Activated CD8-positive, alpha-beta memory T cell treated with anti-CD3 and anti-CD28 coated beads for 4 hours (primary cell): ENCODE measurements at places on chromosomes 13 and 19.

DNA sequence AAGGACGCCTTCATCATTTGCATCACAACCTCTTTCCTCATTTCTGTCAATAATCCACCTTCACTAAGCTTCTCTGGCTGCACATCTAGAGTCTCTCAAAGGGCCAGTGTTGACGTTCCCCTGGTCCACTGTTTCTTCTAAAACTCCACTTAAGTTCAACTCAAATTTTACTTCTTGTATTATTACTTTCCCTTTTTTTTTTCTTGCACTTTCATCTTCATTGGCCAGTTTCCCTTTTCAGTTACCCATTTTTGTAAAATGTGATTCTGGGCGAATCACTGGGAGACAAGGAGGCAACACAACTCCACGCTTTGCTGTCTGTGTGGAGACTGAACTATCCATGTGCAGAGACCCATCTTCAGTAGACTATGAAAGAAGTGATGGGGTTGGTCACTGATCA is 128.6 kb upstream of the RNF113B start:
- DNase-seq, result no peak

GRCh38 chr19:47427241-47428176 is 8.2 kb upstream of the MEIS3 start:
- peak; percentile 39 for DNase-seq

GRCh38 chr13:28071424-28071823 is 29.0 kb downstream of the FLT3 start:
- no peak for DNase-seq

- no peak for DNase-seq
Observed at GRCh38 chr13:20815464-20815863, 41.7 kb upstream of the EEF1AKMT1 start.

DNA sequence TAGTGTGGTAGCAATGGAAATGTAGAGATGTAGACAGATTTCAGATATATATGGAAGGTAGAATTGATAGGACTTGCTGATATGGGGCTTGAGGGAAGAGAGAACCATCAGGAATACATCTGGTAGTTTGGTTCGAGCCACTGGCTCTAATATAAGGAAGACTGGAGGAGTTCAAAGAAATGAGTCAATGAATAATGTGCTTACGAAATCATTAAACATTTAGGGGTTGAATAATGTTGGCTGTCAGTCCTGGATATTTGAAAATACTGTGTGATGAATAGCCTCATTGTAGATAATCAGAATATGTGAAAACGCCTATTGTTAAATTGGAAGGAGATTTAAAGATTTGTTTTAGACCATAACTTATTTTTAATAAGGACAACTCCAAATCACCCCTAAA is 21.6 kb downstream of the SGCG start:
- DNase-seq, result no peak

DNA sequence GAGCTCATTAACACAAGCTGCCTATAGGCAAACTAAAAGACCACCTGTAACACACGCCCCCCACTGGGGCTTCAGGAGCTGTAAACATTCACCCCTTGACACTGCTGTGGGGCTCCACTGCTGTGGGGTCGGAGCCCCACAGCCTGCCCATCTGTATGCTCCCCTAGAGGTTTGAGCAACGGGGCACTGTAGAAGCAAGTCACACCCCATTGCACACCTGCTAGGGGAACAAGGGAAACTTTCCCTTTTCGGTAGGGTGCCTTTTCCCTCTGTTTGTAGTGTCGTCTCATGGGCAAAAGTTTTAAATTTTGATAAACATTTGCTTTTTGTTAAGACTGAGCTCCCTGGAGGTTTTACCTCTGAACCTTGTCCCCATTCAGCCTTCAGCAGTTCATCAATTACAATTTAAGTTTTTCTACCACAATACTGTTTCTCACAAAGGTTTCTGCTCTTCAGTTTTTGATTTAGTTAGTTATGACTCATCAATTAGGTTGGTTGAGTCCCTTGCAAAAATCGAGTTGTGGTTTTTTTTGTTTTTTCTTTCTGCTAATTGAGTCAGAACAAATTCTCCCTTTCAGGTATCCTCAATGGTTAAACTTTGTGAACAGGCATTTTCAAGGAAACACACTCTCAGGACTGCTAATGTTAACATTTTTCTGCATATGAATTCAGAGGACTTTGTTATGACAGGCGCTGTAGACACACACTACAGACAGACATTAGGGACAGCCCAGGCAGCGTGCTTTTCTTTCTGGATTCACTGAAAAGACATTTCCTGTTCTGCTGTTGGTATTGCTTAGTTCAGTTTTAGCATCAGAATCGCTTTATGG is 35.1 kb downstream of the ZNF433 start:
- DNase-seq, result no peak

- no peak for DNase-seq
Observed at GRCh38 chr13:110610955-110611595, 4.3 kb upstream of the NAXD start.

GRCh38 chr13:112466132-112467058 is 90.2 kb downstream of the SPACA7 start:
- no peak for DNase-seq

- DNase-seq, result no peak
Observed at GRCh38 chr13:92769046-92769445, 457.6 kb upstream of the GPC6 start.

GRCh38 chr13:22940736-22941135 is 240.0 kb upstream of the SGCG start:
- DNase-seq, result no peak

GRCh38 chr13:24168392-24168750 is 7.9 kb downstream of the SPATA13 start:
- DNase-seq, result no peak

DNA sequence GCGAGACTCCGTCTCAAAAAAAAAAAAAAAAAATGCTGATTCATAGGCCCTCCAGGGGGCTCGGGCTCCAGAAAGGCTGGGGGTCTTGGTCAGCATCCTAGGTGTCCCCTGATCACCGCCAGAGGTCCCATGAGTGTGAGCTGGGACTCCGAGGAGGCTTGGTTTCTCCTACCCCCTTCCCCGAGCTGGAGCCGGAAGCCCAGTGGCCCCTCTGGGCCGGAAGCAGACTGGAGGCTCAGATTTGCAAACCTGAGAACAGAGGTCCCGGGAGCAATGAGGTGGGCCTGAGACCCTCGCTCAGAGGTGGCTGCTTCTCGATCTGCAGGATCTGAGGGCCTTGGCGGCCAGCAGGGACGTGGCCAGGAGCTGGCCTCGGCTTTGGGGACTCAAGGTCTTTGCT is 41.5 kb downstream of the EFNA2 start:
- no peak for DNase-seq

- DNase-seq, result no peak
Observed at GRCh38 chr19:57599377-57599760, 316 bp upstream of the ZNF530 start.

- no peak for DNase-seq
Observed at GRCh38 chr19:6568816-6569215, 22.1 kb downstream of the CD70 start.

GRCh38 chr13:76667551-76667950 is 218.7 kb downstream of the KCTD12 start:
- DNase-seq, result no peak

DNA sequence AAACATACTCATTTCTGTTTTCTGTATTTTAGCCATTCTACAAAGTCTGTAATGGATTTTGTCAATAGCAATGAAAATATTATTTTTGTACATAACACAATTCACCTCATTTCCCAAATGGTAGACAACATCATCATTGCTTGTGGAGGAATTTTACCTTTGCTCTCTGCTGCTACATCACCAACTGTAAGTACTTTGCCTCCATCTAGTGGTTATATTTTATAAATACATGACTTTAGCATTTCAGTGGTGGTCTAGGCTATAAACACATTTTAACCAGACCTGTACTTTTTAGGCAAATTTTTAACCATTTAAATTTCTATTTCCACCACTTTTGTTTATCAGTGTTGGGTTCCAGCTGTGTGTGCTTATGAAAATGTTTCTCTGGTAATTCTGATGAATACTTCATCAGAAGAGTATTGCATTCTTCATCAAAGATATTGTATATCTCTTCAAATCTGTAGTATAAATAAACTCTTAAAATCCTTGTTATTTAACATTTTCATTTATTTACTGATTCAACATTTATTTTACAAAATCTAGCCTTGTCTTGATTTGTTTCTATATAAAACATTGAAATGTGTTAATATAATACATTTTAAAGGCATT is 222.4 kb downstream of the NBEA start:
- DNase-seq, result no peak

- DNase-seq, result no peak
Observed at GRCh38 chr19:1857648-1858326, 5.6 kb downstream of the KLF16 start.

GRCh38 chr13:99636306-99636705 is 135.0 kb downstream of the TM9SF2 start:
- no peak for DNase-seq

- no peak for DNase-seq
Observed at GRCh38 chr13:39552246-39552645, 50.7 kb downstream of the LHFPL6 start.

DNA sequence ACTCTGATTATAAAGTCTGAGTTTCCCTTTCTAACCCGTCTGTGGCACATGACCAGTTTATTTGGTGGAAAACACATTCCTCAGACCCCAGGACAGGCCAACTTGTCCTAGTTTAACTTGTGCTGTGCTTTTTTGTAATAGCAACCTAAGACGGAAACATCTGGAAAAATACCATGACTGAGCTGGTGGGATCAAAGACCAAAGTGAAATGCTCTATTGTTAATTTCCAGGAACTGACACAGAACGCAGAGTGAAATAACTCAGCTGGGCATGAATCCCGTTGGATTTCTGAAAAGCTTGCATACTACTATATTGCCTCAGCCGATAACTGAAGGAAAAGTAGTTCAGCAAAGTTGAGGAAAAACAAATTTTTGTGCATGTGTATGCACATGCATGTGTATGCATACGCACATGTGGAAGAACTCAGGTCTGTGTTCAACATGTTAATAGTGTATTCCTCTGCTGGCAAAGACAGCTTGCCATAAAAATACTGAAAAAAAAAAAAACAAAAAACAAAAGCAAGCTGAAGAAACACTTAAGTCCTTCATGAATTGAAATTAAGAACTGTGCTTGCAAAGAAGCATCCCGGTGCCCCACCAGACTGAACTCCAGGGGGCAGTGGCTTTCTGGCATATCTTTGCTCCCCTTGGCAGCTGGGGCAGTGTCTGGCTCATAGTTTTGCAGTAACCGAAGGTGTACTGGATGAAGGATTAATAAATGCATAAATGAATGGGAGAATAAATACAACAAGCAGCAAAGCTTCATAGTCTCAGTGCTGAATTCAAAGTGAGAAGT is 187.8 kb downstream of the LHFPL6 start:
- DNase-seq, result no peak

GRCh38 chr19:48186541-48186991 is 16.1 kb downstream of the ZSWIM9 start:
- DNase-seq, result no peak

DNA sequence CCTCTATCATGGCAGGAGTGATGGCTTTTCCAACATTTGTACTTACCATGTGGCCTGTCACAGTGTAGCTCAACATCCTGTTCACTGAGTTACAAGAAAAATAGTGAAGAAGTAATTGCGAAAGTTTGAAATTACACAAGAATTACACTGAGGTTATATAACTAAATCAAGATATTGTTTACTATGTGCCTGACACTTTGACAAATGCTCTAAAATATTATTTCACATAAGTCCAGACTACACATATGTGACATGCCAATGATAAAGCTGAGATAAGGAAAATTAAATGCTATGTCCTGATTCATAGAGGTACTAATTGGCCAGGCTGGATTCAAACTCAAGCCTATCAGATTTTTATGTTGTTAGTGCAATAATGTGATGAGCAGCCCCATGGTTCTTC is 451.7 kb downstream of the PCDH9 start:
- DNase-seq, result no peak

GRCh38 chr19:10329555-10329954 is 3.8 kb downstream of the RAVER1 start:
- no peak for DNase-seq

GRCh38 chr13:70950664-70951063 is 842.4 kb upstream of the KLHL1 start:
- no peak for DNase-seq

DNA sequence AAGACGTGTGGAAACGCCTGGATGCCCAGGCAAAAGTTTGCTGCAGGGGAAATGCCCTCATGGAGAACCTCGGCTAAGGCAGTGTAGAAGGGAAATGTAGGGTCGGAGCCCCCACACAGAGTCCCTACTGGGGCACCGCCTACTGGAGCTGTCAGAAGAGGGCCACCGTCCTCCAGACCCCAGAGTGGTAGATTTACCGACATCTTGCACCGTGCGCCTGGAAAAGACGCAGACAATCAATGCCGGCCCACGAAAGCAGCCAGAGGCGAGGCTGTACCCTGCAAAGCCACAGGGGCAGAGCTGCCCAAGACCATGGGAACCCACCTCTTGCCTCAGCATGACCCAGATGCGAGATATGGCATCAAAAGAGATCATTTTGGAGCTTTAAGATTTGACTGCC is 7.0 kb upstream of the EDNRB start:
- DNase-seq, result no peak

DNA sequence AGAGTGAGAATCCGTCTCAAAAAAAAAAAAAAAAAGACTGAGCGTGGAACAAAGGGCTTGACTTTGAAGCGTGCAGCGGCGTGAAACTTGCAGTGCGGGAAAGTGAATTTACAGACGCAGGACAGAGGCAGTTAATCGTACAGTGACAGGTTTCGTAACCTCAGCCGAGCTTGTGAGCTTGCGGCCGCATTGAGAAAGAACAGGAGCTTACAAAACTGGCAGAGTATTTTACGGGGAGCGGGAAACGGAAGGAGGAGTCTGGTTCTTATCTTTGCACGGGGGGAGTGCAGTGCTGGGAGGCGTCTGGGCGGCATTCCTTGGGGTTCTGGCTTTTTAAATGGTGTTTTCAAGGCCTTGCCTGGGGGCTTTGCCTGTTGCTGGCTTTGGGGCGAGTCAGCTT is 6.0 kb upstream of the BSG start:
- no peak for DNase-seq

DNA sequence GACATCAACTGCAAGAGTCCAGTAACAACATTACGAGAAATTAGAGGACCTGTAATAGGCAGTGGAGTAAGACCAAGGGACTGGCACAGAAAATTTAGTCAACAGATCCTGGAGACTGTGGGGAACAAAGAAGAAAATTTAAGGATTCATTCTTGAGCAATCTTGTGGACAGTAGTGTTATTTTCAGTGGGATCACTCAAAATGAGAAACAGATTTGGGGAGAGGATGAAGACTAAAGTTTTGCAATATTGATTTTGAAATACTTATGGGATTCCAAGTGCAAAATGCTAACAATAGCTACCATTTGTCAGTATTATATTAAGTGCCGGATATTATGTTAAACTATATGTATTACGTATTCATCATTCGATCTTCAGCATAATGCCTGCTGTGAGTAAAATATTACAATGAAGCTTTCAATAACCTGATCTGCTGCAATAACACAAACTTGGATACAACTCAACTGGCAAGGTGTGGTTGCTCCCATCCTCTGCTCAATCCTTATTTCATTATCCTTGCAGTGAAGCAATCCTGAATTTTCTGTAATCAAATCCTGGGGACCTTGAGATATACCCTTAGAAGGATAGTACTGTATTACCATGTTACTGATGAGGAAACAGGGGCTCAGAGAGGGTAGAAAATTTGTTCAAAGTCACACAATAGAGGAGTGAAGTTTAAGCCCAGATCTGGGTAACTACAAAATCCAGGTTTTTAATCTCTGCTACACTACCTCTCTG is 84.2 kb downstream of the SACS start:
- DNase-seq, result no peak

GRCh38 chr19:58154287-58154678 is 3.7 kb upstream of the ZNF329 start:
- no peak for DNase-seq
